ENCODE measurements at places on chromosomes 4 and X. TPM values are rescaled to one million over a fixed set of nuclear protein-coding genes. Genes with fewer than 3 reads are reported as not detected.
A peak's percentile ranks its signal among the peaks of the same experiment; 100 is the strongest.

RBBP7 gene
- total RNA-seq: 126 TPM

DUSP21 gene
- not detected for total RNA-seq

- no peak for DNase-seq
These were observed 80.3 kb upstream of the DCLK2 start for GRCh38 chr4:149997881-149998421.

GRCh38 chr4:46844325-46844917, 64.6 kb downstream of the COX7B2 start:
- DNase-seq: no peak

TLR6 gene
- 2.9 TPM for total RNA-seq

- DNase-seq: no peak
These were observed 25.4 kb upstream of the TBC1D9 start for GRCh38 chr4:140781596-140781995.

- DNase-seq: no peak
These were observed 232.9 kb upstream of the F9 start for GRCh38 chrX:139297638-139298037.

GRCh38 chrX:75582511-75582910, 59.7 kb upstream of the ZDHHC15 start:
- DNase-seq: no peak

MAGEC2 gene
- total RNA-seq: not detected

NFXL1 gene
- total RNA-seq: 13.5 TPM

DNA sequence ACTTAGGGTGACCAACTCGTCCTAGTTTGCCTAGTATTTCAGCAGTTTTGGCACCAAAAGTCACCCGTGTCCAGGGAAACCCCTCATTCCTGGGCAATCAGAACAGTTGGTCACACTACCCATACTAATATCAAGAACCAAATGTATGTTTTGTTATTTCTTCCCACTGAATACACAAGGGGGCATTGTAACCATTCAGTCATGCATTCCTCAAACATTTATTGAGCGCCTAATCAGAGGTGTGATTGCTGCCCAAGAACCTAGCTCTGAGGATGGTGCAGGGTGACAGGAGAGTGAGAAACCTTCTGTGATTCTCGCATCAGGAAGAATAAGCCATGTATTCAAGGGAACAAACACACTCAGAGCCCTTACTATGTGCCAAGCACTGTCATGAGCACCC, 69.8 kb upstream of the RAI2 start:
- no peak for DNase-seq

- DNase-seq: no peak
These were observed 6.2 kb downstream of the FGB start for GRCh38 chr4:154569028-154569427.

DNA sequence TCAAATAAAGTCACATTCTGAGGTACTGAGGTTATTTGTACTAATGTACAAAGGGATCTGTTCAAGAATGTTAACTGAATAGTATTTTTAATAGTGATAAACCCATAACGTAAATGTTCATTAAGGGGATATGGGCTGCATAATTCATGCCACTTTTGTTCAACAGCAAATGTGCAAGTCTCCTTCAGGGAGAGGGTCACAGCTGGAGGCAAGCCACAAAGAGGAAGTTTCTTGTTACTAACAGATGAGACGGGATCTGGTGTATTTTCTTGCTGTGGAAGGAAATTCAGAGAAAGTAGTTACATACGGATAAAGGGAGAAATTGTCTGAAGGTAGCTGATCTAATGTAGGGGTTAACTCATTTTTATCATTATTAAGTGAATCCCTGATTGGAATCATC, 10.0 kb downstream of the ZFP42 start:
- no peak for DNase-seq

- no peak for DNase-seq
These were observed 851 bp downstream of the SFRP2 start for GRCh38 chr4:153788051-153788412.

DNA sequence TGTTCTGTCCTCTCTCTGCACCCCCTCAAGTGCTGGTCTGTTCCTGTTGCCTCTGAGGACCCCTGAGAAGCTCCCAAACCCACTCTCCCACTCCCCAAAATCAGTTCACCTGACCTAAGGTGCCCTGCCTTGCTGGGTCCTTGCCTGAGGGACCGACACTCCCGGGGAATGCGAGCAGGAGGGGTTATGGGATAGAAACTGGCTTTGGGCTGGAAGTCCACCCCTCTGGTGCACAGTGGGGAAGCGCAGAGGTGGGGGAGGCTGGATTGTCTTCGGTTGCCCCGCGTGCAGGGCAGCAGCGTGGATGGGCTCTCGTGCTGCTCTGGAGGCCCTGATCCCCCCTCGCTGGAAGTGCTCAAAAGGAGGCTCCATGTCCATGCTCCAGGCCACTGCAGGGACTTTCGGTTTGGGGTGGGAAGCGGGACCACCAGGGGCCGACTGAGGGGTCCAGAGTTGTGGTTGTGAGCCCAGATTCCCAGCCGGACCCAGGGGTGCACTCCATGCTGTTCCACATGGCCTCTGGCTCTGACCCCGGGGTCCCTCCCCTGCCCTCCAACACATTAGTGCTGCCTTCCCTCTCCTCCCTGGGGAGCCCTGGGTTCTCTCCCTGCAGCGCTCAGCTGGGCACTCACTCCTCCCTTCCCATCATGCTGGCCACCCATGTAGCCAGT, 7.6 kb downstream of the SORCS2 start:
- no peak for DNase-seq

DNA sequence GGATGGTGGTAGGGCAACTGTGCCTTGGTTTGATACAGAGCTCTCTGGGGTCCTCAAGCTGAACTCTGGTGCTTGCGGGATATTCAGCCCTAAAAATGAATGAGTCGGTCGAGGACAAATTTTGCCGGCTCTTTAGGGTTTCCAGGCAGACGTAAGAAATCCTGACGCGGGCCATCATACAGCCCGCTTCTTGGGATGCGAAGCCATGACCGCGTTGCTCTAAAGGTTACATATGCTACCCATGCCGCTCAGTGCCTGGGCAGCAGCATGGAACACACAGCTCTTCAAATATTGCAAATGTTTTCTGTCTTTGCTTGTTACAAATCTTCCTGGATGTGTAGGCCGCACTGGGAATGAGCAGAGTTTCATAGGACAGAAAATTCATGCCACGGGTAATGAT, 55.6 kb downstream of the NBDY start:
- DNase-seq: no peak

HSD17B13 gene
- total RNA-seq: 0.20 TPM

DNA sequence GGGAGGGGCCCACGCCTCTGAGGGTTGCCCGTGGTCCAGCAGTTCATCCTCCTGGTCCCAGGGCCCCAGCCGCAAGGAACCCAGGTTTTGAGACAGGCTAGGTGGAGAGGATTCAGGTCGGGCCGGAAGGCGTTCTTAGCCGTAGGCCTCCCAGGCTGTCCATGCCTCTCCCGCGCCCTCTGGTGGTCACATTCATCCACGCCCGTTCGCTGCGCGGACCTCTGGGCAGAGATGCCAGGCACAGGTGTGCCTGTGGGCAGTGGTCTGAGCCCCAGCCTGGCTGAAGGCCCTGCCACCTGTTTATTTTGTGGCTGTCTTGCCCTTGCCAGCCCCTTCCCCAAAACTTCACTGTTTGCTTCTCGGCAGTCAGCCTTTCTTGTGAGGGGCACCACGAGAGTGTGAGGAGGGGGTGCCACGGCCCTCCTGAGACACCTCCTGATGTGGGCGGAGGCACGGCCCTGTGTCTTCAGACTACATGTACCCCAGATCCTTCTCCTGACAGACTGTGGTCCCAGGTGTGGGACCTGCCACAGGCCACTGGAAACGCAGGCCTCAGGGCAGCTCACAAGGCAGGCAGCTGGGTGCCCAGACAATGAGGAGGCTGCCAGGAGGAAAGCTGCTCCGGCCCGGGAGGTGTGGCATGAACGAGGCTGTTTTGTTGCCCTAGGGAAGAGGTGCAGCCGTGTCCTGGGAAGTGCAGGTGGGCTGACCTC, 5.0 kb downstream of the UVSSA start:
- peak; percentile 16 for DNase-seq

DNA sequence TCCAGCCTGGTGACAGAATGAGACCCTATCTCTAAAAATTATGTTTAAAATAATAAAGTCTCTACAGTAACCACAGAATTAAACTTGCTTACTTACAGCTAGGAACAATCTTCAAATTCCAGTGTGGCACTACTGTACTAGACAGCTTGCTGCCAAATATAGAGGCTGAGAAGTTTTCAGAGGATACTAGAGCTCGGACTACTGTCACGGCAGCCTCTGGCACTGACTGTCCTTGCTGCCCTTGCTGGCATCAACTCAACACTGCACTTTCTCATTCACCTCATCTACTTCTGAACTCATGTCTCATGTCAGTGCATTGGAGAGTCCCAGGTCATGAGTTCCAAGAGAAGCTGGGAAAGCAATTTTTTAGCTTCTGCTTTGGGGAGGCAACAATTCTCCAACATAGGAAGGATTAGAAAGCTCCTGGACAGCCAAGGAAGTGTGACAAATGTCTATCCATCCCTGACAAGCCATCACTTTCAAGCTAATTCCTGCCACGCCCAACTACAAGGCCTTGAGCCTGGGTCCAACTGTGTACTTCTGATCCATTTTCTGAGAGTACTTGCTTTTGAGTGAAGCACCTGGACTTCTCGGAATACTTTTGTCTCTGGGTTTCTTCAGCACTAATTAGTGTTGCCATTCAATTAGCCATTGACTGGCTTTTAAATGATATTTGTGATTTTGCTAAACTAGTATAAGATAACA, 98.6 kb upstream of the NR3C2 start:
- DNase-seq: no peak

GRCh38 chr4:112521123-112522023, 5.4 kb upstream of the NEUROG2 start:
- DNase-seq: no peak

GRCh38 chr4:47167081-47168035, 136.0 kb downstream of the GABRB1 start:
- DNase-seq: no peak

- DNase-seq: no peak
These were observed 16.8 kb downstream of the KDM6A start for GRCh38 chrX:44889824-44890223.

INTU gene
- total RNA-seq: 20.2 TPM

GRCh38 chr4:88078579-88078978, 71.1 kb downstream of the PKD2 start:
- no peak for DNase-seq

EMCN gene
- total RNA-seq: 20.1 TPM

PLA2G12A gene
- total RNA-seq: 15.0 TPM

NEXMIF gene
- total RNA-seq: 1.7 TPM

DGKK gene
- total RNA-seq: not detected

DNA sequence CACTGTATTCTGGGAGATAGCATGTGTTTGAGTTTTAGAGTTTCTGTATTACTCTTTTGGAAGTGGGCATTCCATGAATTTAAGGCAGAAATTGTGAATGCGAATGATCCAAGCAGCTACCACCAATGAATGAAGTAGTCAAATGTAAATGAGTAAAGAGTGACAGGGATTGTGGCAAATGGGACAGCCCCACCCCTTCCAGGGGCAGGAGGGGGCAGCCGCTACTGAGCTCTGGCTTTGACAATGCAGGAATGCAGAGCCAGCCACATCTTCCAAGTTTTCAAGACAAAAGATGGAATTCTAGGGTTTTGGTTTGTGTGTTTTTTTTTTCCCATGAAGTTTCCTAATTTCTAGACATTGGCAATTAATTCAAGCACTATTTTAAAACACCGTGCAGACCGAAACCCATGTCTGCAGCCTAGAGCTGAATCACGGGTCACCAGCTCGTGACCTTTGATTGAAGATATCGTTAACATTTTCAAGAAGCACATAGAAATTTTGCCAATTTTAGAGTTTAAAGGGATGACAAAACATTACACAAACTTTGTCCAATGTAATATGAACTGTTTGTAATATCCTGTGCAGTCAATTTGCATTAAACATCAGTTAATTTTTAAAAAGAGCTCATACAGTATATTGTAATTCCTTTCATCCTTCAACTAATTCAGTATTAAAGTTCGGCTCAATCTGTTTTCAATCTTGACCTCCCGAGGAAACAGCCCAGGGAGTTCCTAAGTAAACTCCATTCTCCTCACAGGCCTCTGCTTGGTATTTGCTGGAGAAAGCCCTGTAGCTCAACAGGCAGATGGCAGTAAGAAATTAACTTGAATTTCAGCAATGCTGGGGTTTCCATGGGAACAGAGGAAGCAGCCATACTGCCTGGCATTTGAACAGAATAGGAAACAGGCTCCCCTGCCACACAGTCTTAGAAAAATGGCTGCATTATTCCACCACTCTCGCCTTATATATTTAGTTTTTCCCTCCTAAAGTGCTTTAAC, 83.4 kb downstream of the UCHL1 start:
- DNase-seq: peak; percentile 94

DNA sequence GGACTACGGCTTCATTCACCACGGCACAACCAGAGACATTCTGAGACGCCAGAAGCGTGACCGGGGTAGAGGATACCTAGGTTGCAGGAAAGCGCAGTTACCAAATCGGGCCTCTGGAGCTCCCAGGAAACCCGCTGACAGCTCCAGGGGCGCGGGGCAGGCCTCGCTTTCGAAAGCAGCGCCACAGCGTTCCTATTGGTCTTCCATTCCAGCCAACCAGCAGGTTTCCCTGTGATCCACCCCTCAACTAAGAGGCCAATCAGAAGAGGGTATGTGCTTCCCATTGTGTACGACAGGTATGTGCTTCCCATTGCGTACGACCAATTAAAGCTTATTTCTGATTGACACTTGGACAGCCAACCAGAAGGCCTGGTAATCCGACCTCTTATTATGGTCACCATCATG, 14.9 kb downstream of the SNX12 start:
- DNase-seq: no peak

DNA sequence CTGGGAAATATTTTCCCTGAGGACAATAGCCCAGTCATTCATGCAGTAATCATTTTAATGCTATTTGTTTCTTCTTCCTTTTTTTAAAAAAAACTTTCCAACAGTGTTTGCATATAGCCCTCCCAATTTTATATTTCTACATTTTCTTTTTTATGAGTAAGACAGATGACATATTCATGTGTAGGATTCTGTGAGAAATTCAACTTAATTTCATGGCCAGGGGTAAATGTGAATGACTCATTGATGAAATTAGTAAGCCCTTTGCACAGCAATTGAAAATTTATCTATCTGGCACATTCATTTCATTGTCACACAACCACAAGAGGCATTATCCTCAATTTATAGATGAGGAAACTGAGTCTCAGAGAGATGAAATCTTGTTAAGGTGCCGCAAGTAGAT, 13.7 kb upstream of the SMIM20 start:
- no peak for DNase-seq

SPANXD gene
- total RNA-seq: not detected

DNA sequence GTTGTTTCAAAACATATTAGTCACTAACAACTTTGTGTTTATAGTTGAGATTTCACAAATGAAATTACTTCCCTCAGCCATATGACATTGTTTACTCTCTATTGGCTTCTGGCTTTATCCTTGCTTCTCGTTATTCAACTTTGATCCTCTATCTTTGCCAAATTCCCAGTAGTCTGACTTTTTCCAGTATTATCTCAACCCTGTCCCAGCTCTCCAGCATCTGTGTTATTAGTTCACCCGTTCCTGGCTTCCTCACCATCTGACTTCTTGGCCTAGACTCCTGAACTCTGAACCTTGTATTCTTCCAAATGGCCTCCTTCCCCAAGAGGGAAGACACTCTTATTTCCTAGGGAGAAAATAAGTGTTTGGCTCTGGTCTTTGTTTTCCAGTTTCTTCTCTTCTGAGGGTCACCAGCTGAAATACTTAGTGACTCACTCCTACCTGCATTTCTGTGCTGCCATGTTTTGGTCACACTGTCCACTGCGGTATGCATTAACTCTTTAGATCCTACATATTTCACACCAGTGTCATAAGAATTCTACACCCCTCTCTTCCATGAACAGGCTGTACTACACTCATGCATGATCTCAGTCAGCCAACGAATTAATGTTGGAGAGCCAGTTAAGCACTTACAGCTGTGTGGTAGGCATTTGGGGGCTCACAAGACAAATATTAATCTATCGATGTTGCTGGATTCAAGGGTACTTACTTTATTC, 17.0 kb upstream of the ARHGAP24 start:
- peak; percentile 18 for DNase-seq

TASL gene
- 1.9 TPM for total RNA-seq

Data from skin of body (tissue), 3 donors.